Glutamatergic neuron (in vitro differentiated cells): ENCODE measurements at places on chromosomes 12 and 14.

DNA sequence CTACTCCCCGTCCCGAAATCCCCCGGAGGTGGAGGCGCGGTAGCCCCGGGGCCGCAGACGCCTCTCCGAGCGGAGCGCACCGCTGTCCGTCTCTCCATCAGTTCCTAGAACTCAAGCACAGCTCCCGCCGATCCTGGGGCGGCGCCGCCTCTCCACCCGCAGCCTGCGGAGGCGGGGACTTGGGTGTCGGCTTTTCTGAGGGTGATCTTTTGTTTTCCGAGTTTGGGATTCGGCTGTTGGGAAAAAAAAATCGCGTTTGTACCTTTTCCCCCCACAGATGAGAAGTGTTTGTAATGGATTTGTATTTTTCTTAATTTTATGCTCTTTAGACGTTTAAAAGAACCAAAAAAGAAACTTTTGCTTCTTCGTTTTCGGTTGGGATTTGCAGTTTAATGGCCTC is 26.6 kb downstream of the LRCOL1 start:
- peak; percentile 79 for DNase-seq

DNA sequence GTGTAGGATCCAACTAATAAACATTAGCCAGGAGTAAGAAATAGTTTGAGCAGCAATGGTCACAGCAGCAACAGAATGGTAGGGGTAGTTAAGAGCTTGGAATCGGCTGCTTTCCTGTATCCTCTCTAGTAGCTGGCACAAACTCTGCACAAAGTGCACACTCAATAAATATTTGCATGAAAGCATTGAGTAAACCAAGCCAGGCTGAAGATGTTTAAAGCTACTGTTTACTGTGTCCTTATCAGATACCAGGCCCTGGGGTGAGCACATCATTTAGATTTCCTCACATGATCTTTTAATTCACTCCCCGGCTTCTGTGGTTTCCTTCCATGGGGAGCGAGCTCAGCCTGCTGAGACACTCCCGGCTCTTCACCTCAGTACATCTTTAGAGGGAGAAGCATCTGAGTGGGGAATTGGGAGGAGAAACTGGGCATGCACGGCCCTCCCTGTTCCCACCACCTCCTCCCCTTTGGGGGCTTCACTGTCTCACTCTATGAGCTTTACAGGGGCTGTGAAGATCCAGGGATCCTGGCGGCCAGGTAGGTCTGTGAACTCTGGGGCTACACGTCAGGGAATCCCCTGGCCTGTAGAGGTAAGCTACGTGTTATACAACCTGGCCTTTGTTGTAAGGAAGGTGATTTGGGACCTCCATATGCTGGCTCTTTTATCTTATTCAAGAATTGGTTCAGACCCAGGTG is 107.2 kb upstream of the VASH1 start:
- DNase-seq = no peak

- DNase-seq = no peak
Measured at GRCh38 chr12:120429368-120429767, 8.5 kb upstream of the COX6A1 start.

DNA sequence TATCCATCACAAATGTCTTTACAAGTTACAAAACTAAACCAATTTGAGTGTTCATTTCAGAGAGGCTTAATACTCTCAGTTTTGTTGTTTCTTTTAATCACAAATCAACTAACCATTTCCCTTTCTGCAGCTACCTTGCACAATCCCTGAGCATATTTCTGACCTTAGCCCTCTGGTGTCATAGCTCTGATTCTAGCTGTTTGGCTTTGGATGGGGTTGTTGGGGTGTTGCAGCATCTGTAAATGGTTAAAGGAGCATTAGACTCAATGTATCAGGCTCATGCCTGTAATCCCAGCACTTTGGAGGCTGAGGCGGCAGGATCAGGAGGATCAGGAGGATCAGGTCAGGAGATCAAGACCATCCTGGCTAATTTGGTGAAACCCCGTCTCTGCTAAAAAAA is 461.4 kb downstream of the NRXN3 start:
- DNase-seq = no peak

DNA sequence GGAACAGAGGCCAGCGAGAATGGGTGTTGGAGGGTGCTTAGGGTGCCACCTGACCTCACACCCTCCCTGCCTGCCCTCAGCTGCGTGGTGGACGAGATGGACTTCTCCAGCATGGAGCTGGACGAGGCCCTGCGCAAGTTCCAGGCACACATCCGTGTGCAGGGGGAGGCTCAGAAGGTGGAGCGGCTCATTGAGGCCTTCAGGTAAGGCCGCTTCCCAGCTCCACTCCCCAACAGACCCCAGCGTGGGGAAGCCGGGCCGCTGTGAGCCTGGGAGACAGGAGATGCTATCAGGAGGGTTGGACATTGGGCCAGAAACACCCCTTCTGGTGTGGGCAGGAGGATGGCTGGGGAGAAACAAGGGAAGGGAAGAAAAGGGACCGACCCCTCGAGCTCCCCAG is 57.0 kb downstream of the SLC6A12 start:
- no peak for DNase-seq

DNA sequence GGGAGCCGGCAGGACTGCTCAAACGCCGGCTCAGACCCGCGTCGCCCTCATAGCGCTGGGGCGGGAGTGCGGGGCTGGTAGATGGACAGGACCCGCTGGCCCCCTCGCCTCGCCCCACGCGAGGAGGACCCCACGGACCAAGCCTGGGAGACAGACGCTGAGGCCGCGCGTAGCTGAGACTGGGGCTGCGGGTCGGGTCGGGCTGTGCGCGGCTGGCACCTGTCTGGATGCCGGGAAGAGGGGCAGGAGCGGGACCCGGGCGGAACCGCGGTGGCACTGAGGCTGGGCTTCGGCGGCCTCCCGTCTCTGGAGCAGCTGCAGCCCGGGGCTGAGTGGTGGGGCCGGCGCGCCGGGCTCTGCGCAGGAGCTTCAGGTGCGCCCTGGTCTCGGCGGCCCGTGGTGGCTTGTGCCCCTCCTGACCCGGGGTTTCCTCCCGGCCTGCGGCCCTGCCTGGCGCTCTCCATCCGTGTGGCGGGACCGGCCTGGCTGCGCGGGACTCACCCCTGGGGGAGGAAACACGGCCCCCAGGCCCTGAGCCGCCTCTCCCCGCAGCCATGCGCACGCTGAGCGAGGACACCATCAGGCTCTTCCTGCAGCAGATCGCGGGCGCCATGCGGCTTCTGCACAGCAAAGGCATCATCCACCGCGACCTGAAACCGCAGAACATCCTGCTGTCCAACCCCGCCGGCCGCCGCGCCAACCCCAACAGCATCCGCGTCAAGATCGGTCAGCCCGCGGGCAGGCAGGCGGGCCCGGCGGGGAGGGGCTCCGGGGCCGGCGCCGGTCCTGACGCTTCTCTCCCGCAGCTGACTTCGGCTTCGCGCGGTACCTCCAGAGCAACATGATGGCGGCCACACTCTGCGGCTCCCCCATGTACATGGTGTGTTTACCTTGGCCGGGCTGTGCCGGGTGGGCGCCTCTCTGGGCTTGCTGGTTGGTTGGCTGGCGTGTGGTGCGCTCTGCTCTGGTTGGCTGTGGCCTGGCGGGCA is 14.0 kb downstream of the ULK1 start:
- DNase-seq = no peak

DNA sequence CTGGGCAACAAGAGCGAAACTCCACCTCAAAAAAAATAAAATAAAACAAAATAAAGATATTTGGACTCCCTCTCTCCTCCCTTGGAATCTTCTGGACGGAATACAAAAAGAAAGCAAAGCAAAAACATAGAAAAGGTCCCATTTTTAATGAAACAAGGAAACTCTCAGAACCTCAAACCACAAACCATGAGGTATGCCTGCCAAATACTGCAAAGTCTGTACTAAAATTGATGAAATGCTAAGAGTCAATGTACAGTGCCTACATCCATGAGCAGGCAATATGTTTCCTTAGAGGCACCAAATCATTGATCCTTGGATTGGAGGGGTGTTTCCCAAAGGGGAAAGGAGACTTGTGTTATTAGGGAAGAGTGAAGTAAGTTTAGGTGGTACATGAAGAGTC is 8.2 kb upstream of the RPS6KA5 start:
- no peak for DNase-seq

DNA sequence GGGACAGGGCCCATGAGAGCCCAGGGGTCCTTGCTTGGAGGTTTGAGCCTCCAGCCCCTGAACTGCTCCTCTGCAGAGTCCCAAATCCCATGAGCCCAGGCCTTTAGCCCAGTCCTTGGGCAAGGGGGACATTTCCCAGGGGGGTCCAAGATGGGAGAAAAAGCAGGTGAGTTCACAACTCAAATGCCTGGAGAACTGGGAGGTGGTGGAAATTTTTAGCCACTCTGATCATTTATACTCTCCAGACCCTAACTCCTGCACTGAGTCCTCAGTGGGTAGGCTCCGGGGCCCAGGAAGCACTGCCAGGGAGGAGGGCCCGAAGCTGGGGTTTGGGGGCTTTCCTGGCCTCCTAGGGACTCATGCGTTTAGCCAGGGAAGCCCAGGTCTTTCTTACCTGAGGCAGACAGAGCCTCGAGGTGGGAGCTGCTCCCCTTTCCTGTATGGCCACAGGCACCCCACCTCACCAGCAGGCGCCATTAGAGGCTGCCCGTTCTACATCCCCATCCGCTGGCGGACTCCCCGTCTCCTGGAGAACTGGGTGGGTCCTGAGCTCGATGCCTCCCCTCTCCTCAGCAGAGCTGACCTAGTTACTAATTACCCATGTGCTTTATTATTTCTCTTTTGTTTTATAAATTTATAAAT is 998 bp downstream of the HNF1A start:
- DNase-seq = no peak

- peak; percentile 18 for DNase-seq
Measured at GRCh38 chr14:74932401-74932901, 9.4 kb upstream of the RPS6KL1 start.
